ENCODE measurements at places on chromosomes 4 and X. TPM values are rescaled to one million over a fixed set of nuclear protein-coding genes. Genes with fewer than 3 reads are reported as not detected.

GRCh38 chrX:24965372-24965771 lies 50.4 kb downstream of the ARX start:
- DNase-seq = no peak

GRCh38 chr4:53463340-53463739 lies 85.9 kb downstream of the FIP1L1 start:
- no peak for DNase-seq

GRCh38 chr4:80367737-80368136 lies 32.2 kb downstream of the CFAP299 start:
- DNase-seq = no peak

Gene CXCL8
- not detected for total RNA-seq

GRCh38 chr4:76003035-76003434 lies 4.3 kb downstream of the CXCL9 start:
- no peak for DNase-seq

GRCh38 chr4:16075061-16075460 lies 8.8 kb downstream of the PROM1 start:
- DNase-seq = no peak

DNA sequence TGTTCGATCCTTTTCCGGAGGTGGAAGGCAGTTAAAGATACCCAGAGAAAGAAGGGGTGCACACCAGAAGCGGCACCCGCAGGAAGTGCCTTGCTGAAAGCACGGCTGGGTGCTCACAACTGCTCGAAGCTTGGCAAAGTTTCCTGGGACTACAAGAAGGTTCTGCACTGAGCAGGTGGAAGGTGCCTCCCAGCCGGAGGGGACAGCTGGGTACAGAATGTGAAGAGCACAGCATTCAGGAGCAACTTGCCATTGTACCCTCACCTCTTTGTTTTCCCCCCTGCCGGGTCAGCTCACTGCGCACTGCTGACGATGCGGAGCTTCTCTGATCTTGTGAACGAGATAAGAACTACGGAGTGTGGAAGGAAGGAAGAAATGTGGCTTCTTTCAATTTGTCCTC lies 289.2 kb downstream of the FBXW7 start:
- DNase-seq = no peak

Gene DRD5
- not detected for total RNA-seq

Gene ITIH6
- total RNA-seq = not detected

GRCh38 chrX:56268888-56269287 lies 36.7 kb downstream of the KLF8 start:
- DNase-seq = no peak

DNA sequence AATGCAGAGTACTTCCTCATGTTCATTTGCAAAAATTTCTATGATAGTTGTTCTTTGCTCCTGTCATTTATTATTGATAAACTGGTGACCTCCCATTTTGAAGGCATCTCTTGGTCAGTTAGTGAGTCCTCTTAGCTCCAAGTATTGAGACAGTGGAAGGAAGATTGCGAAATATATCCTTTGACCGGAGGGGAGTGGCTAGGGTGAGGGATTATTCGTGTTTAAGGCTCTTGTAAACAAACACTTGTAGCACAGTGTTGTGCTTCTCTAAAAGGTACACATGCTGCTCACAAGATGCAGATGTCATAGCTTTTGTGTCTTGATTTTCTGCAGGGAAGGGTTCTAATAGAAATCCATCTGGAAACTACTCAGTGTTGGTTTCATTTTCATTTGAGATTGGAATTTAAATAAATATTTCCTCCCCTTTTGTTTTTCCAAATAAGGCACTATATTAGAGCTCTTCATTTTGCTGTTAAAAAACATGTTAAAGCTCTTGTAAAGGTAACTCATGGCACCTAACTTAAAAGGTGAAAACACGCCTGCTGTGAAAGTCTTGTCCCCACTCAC lies 21.8 kb downstream of the TXLNG start:
- DNase-seq = no peak
